ENCODE measurements at places on chromosomes 4 and X. TPM values are rescaled to one million over a fixed set of nuclear protein-coding genes. Genes with fewer than 3 reads are reported as not detected.

Gene GLRA2
- total RNA-seq = not detected

Gene LRRC66
- total RNA-seq = 1.1 TPM

Gene TBX22
- total RNA-seq = not detected

Gene SNX12
- total RNA-seq = 49.3 TPM

Gene FIP1L1
- 66.2 TPM for total RNA-seq

Gene NLRP2B
- not detected for total RNA-seq

Gene USP51
- total RNA-seq = 7.2 TPM

Gene POLN
- 7.6 TPM for total RNA-seq

Gene USP17L20
- total RNA-seq = not detected

Gene AWAT2
- not detected for total RNA-seq

Gene CXXC4
- 1.4 TPM for total RNA-seq

Gene MAGED4B
- total RNA-seq = 32.6 TPM
